ENCODE measurements at places on chromosomes 4 and X. TPM values are rescaled to one million over a fixed set of nuclear protein-coding genes. Genes with fewer than 3 reads are reported as not detected.

DNA sequence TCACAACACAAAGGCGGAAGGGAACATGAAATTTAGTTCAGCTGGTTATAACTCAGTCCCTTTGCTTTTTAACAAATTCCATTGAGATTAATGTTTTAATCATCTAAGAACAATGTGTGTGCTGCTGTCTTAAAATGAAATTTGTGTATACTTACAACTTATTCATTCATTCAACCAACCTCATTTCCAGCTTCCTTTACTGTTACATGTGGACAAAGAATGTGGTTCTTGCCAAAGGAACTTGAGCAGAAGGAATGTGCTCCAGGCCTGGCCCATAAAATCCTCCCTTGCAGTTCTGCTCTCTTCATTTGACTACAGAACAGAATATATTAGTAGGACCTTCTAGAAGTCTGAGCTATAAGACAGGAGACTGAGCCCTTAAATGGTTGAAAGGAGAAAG lies 176.8 kb upstream of the GLRA2 start:
- H3K36me3 ChIP-seq: no peaks in the 10 kb centered on the region
- H3K27me3 ChIP-seq: no peaks in the 10 kb centered on the region
- no peak overlapping the region for H3K27ac ChIP-seq
- DNase-seq: no peak

GABRG1 gene
- not detected for total RNA-seq

DNA sequence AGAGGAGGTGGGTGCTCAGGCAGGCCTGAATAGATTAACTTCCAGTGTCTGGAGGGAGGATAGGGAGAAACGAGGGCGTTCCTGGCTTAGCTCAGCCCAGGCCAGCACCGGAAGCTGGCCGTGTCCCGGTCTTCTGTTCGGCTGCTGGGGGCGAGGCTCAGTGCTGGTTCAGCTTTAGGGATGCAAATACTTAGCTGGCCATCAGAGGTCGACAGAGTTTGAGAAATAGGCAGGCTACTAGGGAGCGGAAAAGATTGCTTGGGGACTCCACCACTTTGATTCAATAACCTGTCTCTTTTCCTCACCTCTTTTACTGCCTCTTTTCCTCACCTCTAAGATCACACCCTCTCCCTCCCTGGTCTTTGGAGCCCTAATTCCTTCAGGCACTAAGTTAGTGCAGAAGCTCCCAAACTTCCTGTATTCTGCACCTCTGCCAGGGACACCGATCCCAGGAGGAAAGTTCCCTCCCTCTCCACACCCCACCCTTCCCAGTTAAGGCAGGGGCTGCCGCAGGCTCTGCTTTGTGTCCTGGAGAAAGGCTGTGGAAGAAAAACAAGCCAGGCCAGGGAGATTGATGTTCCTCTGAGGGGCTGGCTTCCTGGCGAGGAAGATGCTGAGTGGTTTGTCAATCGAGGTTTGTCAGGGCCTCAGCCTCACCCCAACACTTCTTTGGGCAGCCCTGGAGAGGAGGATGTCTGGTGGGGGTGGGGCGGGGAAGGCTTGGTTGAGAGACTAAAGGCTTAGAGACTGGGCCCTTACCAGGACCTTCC lies 6.0 kb upstream of the EFNB1 start:
- no peaks in the 10 kb centered on the region for H3K4me1 ChIP-seq
- H3K4me3 ChIP-seq: no peak overlapping the region
- DNase-seq: peak; percentile 53

DNA sequence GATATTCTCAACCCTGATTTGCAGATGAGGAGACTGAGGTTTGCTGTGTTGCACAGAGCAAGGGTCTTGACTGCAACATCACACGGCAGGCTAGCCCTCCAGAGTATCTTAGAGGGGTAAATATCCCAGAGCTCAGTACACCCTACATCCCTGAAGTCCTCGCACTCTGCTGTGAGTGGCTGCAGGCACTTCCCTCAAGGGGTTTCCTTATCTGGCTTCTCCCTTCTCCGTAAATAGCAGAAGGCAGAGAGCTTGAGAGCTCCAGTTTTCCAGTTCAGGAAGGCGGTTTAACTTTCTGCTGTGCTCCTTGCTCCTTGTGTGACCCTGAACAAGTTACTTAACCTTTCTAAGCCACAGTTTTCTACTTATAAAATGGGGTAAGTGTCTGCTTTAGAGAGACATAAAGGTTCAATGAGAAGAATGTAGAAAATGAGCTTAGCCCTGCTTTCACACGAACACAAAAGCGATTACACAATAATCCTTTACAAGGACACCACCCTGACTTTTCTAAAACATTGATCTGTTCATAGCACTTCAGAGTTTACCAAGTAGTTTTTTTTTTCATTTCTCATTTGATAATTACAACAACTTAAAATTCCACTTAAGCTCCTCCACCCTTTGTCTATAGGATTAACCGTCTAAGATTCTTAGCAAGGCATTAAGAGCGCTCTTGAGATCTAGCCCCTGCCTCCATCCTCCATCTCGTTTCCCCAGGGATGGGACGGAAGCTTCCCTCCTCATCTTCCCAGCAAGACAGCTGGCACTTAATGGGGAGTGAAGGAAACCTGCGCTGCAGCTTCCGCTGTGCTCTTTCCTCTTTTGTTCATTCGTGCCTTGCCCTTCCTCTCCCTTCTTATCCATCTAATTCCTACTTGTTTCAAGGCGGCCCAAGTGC lies 68.4 kb downstream of the TAPT1 start:
- H3K27me3 ChIP-seq: no peaks in the 10 kb centered on the region
- no peaks in the 10 kb centered on the region for H3K4me1 ChIP-seq
- H3K36me3 ChIP-seq: peaks cover 4% of the 10 kb centered on the region
- DNase-seq: no peak
- no peak overlapping the region for H3K27ac ChIP-seq
- H3K4me3 ChIP-seq: no peak overlapping the region

DNA sequence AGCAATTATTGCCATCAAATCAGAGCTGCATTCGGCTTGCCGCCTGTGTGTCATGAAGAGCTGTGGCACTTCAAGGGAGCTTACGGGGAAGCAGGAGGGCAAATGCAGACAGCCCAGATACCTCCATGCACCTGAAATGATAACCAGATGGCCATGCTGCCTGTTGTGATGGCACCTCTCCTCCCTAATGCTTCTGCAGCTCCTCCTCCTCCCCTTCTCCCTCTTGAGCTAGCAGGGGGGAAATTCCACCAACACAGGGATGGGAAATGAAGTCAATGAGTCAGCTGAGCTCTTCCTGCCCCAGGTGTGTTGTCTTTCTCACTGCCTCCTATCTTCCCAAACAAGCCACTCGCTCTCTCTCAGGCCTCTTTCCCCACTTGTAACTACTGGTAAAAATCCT lies 565.0 kb downstream of the BCOR start:
- H3K36me3 ChIP-seq: no peaks in the 10 kb centered on the region
- no peaks in the 10 kb centered on the region for H3K27me3 ChIP-seq
- peaks cover 4% of the 10 kb centered on the region for H3K4me1 ChIP-seq
- no peak for DNase-seq

DNA sequence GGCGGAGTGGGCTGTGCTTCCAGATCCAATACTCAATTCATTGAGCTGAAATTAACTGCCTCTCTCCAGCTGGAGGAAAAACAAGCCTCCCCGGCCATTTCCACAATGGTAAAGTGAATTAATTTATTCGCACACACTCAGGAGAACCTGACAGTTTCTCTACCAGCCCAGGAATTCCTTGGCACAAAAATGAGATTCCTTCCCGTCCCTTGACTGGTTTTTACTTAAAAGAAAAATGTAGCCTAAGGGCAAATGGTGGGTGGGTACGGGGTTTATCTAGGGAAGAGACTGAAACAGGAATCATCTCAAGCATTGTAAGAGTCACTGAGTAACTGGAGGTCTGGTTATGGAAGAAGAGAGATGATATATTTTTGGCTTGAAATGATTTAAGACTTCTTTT lies 102.7 kb downstream of the VCX3A start:
- no peaks in the 10 kb centered on the region for H3K27me3 ChIP-seq
- DNase-seq: no peak
- H3K4me1 ChIP-seq: no peaks in the 10 kb centered on the region

DNA sequence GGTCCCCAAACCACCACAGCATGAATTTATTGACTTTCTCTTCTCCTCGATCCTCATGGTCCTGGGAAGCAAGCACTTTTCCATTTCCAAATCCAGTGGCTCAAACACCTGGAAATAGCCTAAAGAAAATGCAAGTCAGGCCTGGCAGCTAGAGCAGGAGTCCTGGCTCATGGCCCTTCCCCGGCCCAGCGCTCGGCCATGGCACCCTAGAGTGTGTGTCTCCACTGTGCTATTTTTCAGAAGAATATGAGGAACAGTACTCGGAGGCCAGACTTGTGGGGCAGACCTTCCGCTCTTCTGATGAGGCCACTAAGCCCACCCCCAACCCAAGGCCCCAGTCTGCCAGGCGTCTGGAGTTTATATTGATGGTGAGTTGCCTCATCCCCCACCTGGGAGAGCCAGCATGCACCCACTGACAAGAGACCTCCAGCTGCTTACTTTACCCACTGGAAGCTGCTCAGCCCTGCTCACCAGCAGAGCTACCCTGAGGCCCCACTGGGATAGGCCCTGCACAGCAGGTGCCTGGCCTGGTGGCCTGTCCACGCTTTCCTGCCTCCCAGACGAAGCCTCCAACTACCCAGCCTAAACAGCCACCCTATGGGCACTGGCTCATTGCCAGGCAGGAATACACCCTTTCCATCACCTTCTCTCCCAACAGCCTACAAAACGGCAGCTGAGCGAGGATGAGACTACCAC lies 2.3 kb upstream of the RTL5 start:
- H3K27me3 ChIP-seq: no peaks in the 10 kb centered on the region
- H3K4me3 ChIP-seq: no peak overlapping the region
- H3K4me1 ChIP-seq: no peaks in the 10 kb centered on the region

ELOVL6 gene
- total RNA-seq: 27.5 TPM

- no peak overlapping the region for H3K27ac ChIP-seq
- DNase-seq: peak; percentile 85
- H3K4me1 ChIP-seq: peaks cover 20% of the 10 kb centered on the region
- H3K36me3 ChIP-seq: no peaks in the 10 kb centered on the region
- no peaks in the 10 kb centered on the region for H3K27me3 ChIP-seq
Observed at GRCh38 chr4:89152972-89153371, 41.6 kb downstream of the TIGD2 start.

DNA sequence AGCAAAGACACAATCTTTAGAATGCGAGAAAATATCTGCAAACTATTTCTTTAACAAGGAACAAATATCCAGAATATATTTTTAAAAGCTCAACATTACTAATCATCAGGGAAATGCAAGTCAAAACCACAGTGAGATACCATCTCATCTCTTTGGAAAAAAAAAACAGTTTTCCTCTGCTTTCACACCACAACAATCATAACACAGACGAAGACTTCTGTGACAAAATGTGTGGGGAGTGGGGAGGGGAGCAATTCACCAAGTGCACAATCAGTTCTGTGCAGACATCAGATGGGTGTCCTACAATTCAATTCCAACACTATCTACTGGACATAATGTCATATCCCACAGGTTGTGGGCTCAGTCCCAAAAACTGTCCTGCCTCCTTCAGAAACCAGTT lies 293.2 kb upstream of the SLC7A11 start:
- DNase-seq: no peak
- H3K27ac ChIP-seq: no peak overlapping the region
- no peaks in the 10 kb centered on the region for H3K27me3 ChIP-seq

DNA sequence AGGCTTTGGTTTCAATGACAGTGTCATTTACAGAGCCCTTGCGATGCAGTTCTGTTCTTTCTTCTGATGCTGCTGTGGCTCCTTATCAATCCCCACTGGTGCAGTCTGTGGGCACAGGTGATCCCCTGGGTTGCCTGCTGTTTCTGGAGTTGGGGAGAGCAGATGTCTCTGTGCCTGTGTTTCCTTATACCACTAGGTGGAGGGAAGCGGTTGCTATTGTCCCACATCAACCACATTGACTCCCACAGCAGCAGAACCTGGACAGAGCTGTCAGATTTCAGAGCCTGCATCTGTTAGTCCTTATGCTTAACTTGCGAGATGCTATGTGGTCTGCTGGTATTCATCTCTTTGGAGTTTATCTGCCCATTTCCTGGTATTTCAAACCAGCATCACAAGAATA lies 57.7 kb downstream of the NEIL3 start:
- H3K4me3 ChIP-seq: no peak overlapping the region
- no peaks in the 10 kb centered on the region for H3K4me1 ChIP-seq
- no peaks in the 10 kb centered on the region for H3K36me3 ChIP-seq
- no peak for DNase-seq

ATP8A1 gene
- 0.03 TPM for total RNA-seq

- no peaks in the 10 kb centered on the region for H3K27me3 ChIP-seq
- H3K36me3 ChIP-seq: no peaks in the 10 kb centered on the region
- no peak overlapping the region for H3K27ac ChIP-seq
- no peaks in the 10 kb centered on the region for H3K4me1 ChIP-seq
- no peak overlapping the region for H3K4me3 ChIP-seq
Observed at GRCh38 chrX:15566244-15566643, 34.5 kb downstream of the ACE2 start.

DNA sequence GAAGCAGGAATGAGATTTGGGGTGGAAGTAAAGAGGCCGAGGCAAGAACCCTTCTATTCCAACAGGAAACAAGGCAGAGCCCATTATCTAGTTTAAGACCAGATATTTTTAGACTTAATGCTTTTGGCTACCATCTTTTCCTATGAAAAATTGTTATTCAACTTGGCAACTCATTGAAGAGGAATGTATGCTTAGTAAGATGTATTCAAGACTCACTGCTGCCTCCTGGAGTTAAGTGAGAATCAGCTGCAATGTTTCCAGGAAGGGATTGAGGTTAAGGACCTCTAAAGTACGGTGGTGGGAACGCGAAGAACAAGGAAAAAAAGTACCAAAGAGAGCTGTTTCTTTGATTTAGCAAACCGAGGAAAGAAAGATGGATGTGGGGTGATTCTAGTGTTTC lies 89.1 kb downstream of the RAPGEF2 start:
- H3K4me3 ChIP-seq: no peak overlapping the region
- H3K36me3 ChIP-seq: no peaks in the 10 kb centered on the region
- 0 out of 2 replicates have a peak, but pooled peaks cover 2% of the 10 kb centered on the region for H3K4me1 ChIP-seq
- DNase-seq: peak; percentile 2
- no peaks in the 10 kb centered on the region for H3K27me3 ChIP-seq

DNA sequence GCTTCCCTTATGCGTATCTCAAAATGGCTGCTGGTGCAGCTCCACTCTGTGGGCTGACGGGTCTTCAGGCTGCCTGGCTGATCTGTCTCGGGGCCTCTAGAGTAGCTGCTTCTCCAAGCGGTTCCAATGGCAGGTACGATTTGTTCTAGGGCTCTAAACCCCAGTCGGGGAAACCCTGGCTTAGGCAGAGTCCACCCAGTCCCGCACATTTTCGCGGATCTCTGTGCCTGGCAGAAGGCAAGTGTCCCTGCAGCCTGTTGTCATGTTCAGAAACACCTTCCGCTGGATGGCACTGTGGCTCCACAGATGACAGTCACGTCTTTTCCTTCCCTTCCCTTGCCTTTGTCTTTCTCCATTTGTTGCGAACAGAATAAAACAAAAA lies 54.4 kb downstream of the NBDY start:
- no peaks in the 10 kb centered on the region for H3K36me3 ChIP-seq
- no peak overlapping the region for H3K27ac ChIP-seq
- DNase-seq: no peak
- no peaks in the 10 kb centered on the region for H3K27me3 ChIP-seq

CHRNA9 gene
- 0.51 TPM for total RNA-seq

DNA sequence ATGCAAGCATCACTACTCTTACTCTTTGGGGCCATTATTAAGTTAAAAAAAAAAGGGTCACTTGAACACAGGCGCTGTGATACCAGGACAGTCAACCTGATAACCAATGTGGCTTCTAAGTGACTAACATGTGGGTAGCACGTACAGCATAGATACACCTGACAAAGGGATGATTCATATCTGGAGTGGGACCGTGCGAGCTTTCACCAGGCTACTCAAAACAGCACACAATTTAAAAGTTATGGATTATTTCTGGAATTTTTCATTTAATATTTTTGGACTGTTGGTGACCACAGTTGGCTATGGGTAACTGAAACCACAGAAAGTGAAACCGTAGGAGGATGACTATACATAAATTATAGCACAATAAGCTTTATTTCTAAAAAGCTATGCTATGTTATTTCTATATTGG lies 113.8 kb upstream of the STIM2 start:
- H3K27me3 ChIP-seq: no peaks in the 10 kb centered on the region
- H3K4me3 ChIP-seq: no peak overlapping the region
- no peak for DNase-seq
- H3K4me1 ChIP-seq: no peaks in the 10 kb centered on the region
- H3K36me3 ChIP-seq: no peaks in the 10 kb centered on the region

All from SJCRH30 (cell line).